ENCODE measurements at places on chromosomes 5 and 9.
A peak's percentile ranks its signal among the peaks of the same experiment; 100 is the strongest.

- no peak for DNase-seq
- no peak overlapping the region for H3K4me3 ChIP-seq
- no peaks in the 10 kb centered on the region for H3K4me1 ChIP-seq
- no peaks in the 10 kb centered on the region for H3K36me3 ChIP-seq
- H3K27me3 ChIP-seq: no peaks in the 10 kb centered on the region
Measured at GRCh38 chr5:107272954-107273353, 397.8 kb downstream of the EFNA5 start.

DNA sequence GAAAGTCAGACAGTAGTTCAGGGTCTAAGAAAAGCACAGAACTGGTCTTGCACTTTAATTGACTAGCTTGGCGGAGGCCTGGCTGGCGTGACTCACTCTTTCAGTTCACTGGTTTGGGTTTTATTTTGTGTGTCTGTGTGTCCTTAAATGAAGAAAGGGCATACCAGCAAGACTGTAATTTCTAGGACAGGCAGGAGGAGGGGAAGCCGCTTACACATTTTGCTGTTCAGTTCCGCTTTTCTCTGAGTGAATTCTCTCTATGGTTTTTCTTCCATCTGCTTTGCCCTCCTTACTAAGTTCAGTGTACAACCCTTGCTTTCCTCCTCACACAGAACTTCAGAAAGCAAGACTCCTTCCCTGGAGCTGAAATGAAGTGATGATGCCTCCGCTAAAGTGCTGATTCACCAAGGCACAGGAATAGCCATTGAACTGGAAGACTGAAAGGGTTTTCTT is 150.8 kb downstream of the MEF2C start:
- H3K4me1 ChIP-seq: no peaks in the 10 kb centered on the region
- no peak overlapping the region for H3K4me3 ChIP-seq
- no peak for DNase-seq
- H3K27me3 ChIP-seq: no peaks in the 10 kb centered on the region

- H3K36me3 ChIP-seq: no peaks in the 10 kb centered on the region
- H3K4me3 ChIP-seq: no peak overlapping the region
- H3K27me3 ChIP-seq: no peaks in the 10 kb centered on the region
- peaks cover 4% of the 10 kb centered on the region for H3K4me1 ChIP-seq
- H3K27ac ChIP-seq: no peak overlapping the region
Measured at GRCh38 chr5:142827934-142828576, 57.9 kb downstream of the ARHGAP26 start.

DNA sequence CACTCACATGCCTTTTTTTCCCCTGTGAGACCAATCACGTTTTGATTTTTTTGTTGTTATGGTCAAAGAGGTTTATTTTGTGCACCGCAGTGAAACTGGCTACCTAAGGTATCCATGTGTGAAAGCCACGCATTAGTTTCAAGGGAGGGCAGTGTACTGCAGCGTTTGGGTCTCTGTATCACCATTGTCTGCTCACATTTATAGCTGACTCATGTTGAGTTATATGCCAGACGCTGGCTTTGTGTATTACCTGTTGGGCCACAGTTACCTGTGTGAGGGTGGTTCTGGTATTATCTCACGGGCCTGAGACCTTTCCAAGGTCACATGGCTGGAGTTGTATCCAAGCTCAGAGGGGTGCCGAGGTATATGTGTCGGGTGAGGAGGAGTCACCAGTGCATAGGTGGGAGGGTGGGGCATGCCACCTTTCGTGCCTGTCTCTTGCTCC is 75.8 kb downstream of the ARHGAP26 start:
- H3K36me3 ChIP-seq: no peaks in the 10 kb centered on the region
- no peak for DNase-seq
- H3K4me1 ChIP-seq: peaks cover 13% of the 10 kb centered on the region
- no peak overlapping the region for H3K27ac ChIP-seq
- no peaks in the 10 kb centered on the region for H3K27me3 ChIP-seq
- no peak overlapping the region for H3K4me3 ChIP-seq

- DNase-seq: no peak
- no peaks in the 10 kb centered on the region for H3K27me3 ChIP-seq
- H3K27ac ChIP-seq: no peak overlapping the region
- H3K36me3 ChIP-seq: no peaks in the 10 kb centered on the region
Measured at GRCh38 chr5:57452885-57453284, 29.7 kb downstream of the ACTBL2 start.

GRCh38 chr5:160311491-160312133 is 752 bp downstream of the CCNJL start:
- DNase-seq: no peak
- peak overlapping the region; percentile 64 for H3K27ac ChIP-seq
- peak overlapping the region; percentile 97 for H3K4me3 ChIP-seq
- peaks cover 4% of the 10 kb centered on the region for H3K4me1 ChIP-seq
- H3K36me3 ChIP-seq: peaks cover 12% of the 10 kb centered on the region
- no peaks in the 10 kb centered on the region for H3K27me3 ChIP-seq

GRCh38 chr9:112038017-112038408 is 137.1 kb downstream of the SUSD1 start:
- no peaks in the 10 kb centered on the region for H3K36me3 ChIP-seq
- peaks cover 14% of the 10 kb centered on the region for H3K4me1 ChIP-seq
- no peak for DNase-seq
- H3K4me3 ChIP-seq: no peak overlapping the region

- no peaks in the 10 kb centered on the region for H3K36me3 ChIP-seq
- H3K4me1 ChIP-seq: no peaks in the 10 kb centered on the region
- H3K27ac ChIP-seq: no peak overlapping the region
- H3K27me3 ChIP-seq: no peaks in the 10 kb centered on the region
- peak; percentile 37 for DNase-seq
- H3K4me3 ChIP-seq: peak overlapping the region; percentile 50
Measured at GRCh38 chr5:59275510-59276324, 617.8 kb downstream of the PDE4D start.

GRCh38 chr5:14177634-14178033 is 34.5 kb downstream of the TRIO start:
- H3K27me3 ChIP-seq: no peaks in the 10 kb centered on the region
- H3K27ac ChIP-seq: no peak overlapping the region
- no peak overlapping the region for H3K4me3 ChIP-seq
- no peak for DNase-seq

GRCh38 chr9:133529457-133529856 is 4.7 kb upstream of the MYMK start:
- no peaks in the 10 kb centered on the region for H3K36me3 ChIP-seq
- H3K27me3 ChIP-seq: peaks cover 13% of the 10 kb centered on the region
- DNase-seq: no peak
- no peak overlapping the region for H3K27ac ChIP-seq

DNA sequence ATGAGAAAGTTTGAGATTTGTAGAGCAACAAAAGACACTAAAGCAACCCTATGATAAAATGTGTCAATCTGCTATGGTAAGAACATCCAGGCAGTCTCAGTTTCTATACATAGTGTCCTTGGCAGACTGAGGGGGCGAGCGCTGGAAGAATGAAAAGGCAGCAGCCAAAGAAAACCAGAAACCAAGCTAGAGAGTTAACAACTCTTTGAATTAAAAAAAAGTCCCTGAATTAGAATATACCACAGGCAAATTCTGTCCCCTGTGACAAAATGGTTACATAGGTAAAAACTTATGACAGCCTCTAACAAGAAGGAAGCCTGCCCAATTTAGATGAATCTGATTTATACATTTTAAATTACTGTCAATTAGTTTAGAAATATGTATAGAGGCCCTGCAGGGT is 106.7 kb downstream of the OXCT1 start:
- H3K27me3 ChIP-seq: no peaks in the 10 kb centered on the region
- no peaks in the 10 kb centered on the region for H3K4me1 ChIP-seq
- no peaks in the 10 kb centered on the region for H3K36me3 ChIP-seq
- H3K27ac ChIP-seq: no peak overlapping the region
- H3K4me3 ChIP-seq: no peak overlapping the region
- DNase-seq: no peak

DNA sequence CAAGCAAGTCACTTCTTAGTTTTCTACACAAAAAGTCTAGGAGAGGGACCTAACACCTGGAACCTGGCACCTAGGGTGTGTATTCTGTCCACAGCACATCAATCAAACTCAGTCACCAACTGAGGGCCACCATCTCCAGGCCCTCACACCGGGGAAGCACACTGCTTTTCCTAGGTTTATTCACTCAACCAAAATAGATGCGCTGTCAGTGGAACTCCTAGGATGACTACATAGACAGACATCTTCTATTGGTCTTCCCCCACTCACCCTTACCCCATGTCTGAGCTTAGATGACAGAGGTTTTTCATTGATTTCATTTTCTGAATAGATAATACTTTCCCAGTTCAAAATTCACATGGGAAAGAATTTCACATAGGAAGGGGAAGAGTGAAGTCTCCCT is 59.2 kb downstream of the RNF130 start:
- DNase-seq: no peak
- no peak overlapping the region for H3K4me3 ChIP-seq
- no peak overlapping the region for H3K27ac ChIP-seq
- peaks cover 20% of the 10 kb centered on the region for H3K36me3 ChIP-seq

GRCh38 chr9:114280636-114281472 is 42.0 kb upstream of the ORM1 start:
- no peak overlapping the region for H3K4me3 ChIP-seq
- peaks cover 10% of the 10 kb centered on the region for H3K36me3 ChIP-seq
- H3K4me1 ChIP-seq: peaks cover 7% of the 10 kb centered on the region
- H3K27ac ChIP-seq: no peak overlapping the region
- H3K27me3 ChIP-seq: no peaks in the 10 kb centered on the region

All from neuronal stem cell (in vitro differentiated cells).